IMR-90 (cell line): ENCODE measurements at places on chromosomes 3 and 15. TPM values are rescaled to one million over a fixed set of nuclear protein-coding genes. Genes with fewer than 3 reads are reported as not detected.

The DPPA2 gene
- not detected in 2 replicates for total RNA-seq

GRCh38 chr3:194485881-194486539, 792 bp downstream of the ATP13A3 start:
- peak; percentile 31 for DNase-seq

DNA sequence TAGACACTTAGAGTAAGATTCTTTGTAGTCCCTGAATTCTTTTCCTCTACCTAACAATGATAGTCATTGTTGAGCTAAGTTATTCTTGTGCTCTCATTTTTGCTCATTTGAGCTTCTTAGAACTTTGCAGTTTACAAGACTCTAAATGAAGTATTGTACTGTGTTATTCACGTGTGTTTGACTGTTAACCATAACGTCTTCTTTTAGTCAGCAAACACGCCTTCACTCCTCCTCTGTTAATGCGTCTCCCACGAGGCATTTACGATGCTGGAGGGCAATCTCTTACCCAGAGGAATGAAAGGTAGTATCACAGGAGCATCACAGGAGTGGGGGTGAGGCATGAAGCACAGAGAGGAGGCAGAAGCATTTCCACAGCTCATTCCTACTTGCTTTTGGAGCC, 14.8 kb upstream of the P2RY14 start:
- no peak for DNase-seq

DNA sequence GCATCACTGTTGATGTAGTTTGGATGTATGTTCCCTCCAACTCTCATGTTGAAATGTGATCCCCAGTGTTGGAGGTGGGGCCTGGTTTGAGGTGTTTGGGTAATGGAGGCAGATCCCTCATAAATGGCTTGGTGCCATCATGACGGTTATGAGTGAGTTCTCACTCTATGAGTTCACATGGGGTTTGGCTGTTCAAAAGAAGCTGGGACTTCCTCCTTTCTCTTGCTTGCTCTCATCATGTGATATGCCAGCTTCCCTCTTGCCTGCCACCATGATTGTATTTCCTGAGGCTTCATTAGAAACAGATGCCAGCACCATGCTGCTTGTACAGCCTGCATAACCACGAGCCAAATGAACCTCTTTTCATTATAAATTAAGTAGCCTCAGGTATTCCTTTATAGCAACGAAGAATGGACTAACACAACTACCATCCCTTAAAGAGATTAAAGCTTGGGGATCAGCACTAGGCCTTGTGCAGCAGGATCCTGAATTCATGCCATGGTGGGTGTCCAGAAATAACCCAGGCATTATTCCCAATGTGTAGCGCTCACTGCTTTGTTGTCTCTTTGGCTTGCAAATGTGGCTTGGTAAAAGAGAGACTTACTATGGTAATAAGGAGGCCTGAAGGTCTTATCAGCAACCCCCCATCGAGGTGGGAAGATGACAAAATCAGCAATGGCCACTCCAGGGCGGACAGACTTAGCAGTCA, 41.9 kb downstream of the NDUFB4 start:
- peak; percentile 40 for DNase-seq

DNA sequence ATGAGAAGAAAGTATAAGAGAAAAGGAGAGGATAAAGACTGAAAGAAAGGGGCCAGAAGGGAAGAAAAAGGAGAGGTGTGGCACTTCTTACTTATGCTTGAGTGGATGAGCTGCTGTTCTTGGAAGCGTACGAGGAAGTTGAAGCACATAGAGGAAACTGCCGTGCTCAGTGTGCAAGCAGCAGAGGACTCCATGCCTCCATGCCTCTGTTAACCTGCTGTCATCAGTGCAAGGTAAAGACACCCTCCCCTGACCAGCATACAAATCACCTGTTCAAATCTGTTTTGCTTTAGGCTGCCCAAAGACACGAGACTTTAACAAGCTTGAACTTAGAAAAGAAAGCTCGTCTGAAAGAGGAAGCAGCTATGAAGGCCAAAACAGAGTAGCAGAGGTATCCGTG, 6.4 kb downstream of the WDR5B start:
- no peak for DNase-seq

- DNase-seq = no peak
Observed at GRCh38 chr3:46733026-46733800, 15.5 kb upstream of the PRSS50 start.
